ENCODE measurements at places on chromosomes 6 and 20.

GRCh38 chr6:131807321-131807643 lies 538 bp upstream of the ENPP1 start:
- DNase-seq, result no peak

- no peak for DNase-seq
Observed at GRCh38 chr20:45279992-45280391, 25.6 kb upstream of the SLPI start.

DNA sequence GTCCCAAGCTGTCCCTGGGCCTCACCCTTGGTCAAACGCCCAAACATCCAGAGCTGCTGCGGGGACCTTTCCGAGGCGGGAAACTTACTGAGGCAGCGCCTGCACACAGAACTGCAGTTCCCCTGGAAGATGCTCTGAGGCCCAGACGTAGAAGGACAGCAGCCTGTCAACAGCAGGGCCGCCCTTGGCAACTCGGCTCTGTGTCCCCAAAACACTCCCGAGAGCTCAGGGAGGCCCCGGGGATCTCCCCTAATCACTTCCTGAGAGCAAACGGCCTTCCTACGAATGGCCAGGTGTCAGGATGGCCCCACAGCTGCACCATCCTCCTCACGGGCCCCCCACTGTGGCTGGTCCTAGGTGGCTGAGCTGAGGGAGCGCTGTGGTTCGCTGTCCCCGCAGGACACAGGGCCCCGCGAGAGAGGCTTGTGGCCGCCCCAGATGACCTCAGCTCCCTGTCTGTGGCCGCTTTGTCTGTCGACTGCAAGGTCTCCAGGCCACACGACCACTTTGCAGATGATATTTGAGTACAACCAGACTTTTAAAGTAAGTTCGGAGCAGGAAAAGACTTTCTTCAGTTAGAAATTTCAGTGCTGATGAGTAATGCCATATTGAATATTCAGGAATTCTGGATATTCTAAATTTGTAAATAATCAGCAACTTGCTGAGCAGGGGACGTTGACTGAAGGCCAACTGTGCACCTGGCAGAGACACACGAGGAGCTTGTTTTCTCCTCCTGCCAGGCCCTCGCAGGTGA lies 46.0 kb downstream of the DLL1 start:
- no peak for DNase-seq

- no peak for DNase-seq
Observed at GRCh38 chr20:13877793-13878192, 93.0 kb downstream of the NDUFAF5 start.

DNA sequence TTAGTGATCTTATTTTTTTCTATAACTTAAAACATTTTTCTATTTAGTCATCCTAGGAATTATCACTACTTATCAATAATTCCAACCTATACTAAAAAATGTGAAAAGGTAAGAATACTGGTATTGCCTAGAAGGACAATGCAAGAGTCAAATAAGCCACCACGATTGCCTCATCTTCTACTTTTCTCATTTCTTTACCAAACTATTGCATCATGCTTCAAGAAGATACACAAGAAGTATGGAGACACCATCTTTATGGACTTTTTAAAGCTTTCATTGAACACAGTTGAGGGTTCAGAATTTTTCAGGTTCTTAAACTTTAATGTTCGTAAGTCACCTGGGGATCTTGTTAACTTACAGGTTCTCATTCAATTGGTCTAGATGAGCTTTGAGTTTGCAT lies 25.9 kb downstream of the ELOVL2 start:
- DNase-seq, result no peak

GRCh38 chr20:19725373-19725772 lies 32.7 kb upstream of the RIN2 start:
- DNase-seq, result peak; percentile 11

GRCh38 chr20:62569615-62570014 lies 72.7 kb upstream of the SLCO4A1 start:
- no peak for DNase-seq

- DNase-seq, result no peak
Observed at GRCh38 chr6:74197310-74197709, 501.3 kb downstream of the CD109 start.

GRCh38 chr6:150227281-150227680 lies 84.4 kb downstream of the PPP1R14C start:
- no peak for DNase-seq

DNA sequence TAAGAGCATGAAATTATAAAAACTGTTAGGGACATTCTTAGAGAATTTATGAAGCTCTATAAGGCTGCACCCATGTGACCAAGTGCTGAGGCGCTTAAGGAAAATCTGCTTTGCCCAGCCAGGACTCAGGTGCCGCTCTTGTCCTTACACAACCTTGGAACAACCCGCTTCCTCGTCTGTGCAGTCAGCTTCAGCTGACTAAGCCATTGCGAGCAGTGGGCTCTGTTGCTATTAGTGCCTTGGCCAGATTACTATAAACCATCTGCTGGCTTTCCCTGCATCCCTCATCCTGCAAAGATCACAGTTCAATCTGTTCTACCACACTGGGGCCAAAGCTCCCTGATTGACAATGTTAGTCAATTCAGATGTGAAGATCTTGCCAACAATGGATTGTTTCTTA lies 89.1 kb upstream of the E2F3 start:
- DNase-seq, result no peak

DNA sequence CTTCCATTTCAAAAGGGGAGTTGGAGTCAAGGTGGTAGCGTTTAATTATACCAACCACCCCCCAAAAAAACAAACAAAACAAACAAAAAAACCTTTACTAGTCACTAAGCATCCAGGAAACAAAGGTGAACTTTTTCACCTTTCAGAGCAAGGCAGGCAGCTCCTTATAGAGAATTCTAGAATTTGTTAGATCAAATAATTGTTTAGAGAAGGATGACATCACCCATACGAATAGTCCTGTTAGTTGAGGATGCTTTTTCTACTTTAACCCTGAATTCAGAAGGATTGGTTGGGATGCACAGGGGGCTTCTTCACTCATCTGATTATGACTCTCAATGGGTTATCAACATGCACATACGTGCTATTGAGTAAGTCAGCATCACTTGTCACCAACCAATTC lies 44.3 kb downstream of the GNAS start:
- no peak for DNase-seq

DNA sequence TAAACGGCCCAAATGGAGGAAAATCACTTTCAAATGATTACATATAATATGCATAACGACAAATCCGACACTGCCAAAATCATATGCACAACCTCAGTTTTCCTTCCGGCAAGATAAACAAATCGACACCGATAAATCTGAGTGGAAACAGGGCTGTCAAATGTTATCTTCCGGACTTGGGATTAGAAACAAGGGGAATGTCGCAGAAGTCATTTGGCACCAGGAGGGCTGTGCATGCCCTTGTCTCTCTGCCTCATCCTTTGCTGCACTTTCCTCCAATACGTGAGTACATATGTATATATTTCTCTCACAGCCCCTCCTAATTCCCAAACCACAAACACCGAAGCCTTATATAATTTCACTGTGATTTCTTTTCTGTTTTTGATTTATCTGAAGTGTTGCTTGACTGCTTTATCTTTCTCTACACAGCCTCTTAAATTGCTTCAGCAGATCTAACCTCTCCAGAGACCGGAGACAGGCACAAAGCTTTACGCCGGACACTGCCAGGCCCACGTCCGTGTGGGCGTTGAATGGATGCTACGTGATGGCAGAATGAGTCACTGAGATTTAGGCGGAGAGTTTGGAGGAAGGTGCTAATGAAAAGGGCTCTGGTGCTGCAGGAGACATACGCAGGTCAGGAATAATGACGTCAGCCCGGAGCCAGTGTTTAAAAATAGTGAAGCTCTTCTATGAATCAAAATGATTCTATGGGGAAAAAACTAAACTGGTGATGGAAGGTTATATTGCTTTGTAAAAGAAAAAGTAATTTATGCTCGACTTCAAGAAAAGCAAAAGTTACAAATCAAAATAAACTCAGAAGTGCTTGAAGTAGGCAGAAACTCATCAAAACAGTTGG lies 21.0 kb upstream of the PRELID3B start:
- DNase-seq, result no peak

DNA sequence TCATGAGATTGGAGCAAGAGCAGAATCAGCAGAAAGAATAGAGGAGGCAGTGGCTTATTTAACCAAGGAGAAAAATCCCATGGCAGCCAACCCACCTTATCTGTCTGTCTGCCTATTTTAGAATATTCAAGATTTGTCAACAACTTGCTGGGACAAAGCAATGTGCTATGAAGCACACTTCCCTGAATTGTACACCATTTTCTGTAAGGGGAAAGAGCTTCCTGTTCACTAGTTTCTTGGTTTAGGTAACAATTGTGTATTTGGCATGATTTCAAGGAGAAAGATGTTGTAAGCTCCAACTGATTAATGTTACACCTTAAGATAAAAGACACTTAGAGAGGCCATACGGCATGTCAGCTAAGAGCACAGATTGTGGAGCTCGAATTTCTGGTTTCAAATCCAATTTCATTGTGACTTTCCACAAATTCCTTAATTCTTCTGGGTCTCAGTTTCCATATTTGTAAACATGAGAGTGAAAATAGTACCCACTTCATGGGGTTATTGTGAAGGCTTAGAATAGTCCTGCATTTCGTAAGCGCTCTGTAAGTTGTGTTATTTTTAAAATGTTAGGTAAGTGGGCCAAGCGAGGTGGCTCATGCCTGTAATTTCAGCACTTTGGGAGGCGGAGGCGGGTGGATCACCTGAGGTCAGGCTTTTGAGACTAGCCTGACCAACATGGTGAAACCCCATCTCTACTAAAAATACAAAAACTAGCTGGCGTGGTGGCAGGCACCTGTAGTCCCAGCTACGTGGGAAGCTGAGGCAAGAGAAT lies 4.8 kb upstream of the MUC22 start:
- no peak for DNase-seq

GRCh38 chr6:24603241-24603640 lies 42.8 kb downstream of the KIAA0319 start:
- no peak for DNase-seq

GRCh38 chr20:63693083-63693732 lies 3.2 kb upstream of the TNFRSF6B start:
- DNase-seq, result no peak

DNA sequence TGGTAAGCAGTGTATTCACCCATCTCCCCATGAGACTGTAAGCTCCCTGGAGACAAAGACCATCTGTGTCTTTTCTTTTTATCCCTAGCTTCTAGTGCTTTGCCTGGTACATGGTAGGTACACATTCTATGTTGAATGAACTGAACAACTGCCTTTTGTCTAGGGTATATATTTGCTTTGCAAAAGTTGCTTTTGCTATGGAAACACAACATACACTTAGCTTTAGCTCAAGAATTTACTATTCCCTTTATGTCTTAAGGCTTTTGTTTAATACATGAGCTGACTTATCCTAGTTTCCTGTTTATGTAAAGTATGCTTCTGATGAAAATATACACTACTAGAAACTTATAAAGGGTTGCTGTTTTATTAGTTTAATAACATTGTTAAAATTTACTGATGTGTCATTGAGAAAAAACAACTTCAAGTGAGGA lies 198.2 kb downstream of the PRL start:
- no peak for DNase-seq

DNA sequence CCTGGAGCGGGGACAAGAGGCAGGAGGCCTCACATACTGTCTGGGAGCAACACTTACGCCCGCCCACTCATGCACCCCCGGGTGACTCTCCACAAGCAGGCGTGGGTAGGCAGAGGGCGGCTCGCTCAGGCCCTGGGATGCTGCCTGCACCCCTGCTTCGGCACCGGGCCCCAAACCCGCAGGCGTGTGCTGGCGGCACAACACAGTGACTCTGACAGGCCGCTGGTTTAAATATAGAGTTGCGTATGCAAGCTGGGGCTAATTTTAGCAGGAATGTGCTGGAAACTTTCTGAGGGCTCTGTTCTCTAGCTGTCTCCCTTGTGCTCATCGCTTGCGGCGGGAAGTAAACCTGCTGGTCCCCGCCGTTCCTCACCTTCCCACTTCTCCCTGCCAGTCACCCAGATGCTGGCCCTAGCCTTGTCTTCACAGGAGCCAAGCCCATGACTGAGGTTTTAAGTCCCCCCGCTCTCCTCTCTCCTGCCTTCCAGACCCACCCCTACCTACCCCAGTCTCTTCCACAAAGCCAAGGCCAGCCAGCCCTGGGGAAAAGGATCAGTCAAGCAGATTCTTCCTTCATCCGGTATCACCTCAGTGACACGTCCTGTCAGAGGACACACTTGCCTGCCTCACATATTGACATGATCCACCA lies 94.5 kb upstream of the FOXP4 start:
- no peak for DNase-seq

DNA sequence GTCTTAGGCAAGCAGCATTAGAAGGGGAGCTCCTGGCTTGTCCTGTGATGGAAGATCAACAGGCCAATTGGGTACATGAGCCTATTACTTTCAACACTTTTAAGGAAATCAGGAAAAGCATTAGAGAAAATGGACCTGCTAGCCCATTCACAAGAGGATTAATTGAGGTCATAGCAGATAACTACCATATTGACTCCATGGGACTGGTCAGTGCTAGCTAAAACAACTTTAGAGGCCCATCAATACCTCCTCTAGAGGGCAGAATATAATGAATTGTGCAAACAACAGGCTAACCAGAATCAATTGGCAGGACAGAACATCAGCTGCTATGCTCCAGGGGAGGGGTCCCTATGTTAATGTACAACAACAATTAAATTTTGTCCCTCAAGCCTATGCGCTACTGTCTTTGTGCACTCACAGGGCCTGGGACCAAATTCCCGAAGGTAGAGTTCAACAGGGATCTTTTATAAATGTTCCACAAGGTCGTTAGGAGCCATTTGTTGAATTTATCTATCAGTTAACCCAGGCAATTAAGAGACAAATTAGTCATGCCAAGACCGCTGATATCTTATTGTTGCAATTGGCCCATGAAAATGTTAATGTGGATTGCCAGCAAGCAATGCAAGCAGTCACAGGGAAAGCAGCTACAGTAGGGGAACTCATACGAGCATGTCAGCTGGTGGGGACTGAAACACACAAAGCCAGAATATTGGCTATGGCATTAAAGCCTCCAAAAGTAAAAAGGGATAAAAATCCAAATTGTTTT lies 106.6 kb upstream of the BTN3A2 start:
- DNase-seq, result peak; percentile 16

DNA sequence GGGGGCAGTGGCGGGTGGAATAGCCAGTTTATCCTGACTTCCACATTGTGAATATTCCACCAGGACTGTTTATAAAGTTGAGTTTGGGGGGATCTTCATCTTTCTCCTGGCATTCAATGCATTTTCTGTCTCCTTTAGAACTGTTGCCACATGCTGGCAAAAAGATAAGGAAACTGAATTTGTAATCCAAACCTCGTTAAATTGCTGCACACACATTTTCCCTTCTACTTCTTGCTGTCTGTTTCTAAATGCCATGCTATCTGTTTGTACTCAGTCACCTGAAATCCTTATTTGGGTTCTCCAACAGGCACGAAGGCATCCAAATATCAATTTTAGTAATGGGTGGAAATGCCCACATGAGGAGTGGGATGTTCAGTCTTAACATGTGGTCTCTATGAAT lies 180.2 kb upstream of the CCN2 start:
- no peak for DNase-seq

- DNase-seq, result no peak
Observed at GRCh38 chr6:1382883-1383728, 6.3 kb upstream of the FOXF2 start.

GRCh38 chr6:119036081-119036480 lies 42.4 kb downstream of the FAM184A start:
- DNase-seq, result no peak

- no peak for DNase-seq
Observed at GRCh38 chr20:10476319-10476724, 41.2 kb downstream of the SLX4IP start.
